Renal cortical epithelial cell (primary cell): ENCODE measurements at places on chromosomes 5 and 9.
A peak's percentile ranks its signal among the peaks of the same experiment; 100 is the strongest.

DNA sequence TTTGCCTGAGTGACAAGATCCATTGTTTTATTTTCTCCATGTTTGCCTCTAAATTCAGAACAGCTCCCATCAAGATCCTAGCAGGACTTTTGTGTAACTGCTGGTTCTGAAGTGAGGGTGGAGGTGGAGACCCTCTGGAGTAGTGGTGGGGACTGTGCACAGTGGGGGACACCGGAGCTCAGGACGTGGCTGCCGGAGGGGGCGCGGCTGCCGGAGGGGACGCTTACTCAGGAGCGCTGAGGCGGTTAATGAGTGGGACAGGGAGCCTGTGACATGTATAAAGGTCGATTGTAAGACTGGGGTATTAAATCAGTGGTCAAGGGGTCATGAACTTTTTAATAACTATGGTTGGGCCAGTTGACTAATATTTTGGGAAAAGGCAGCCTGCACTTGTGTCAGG is 127.0 kb upstream of the CACNA1B start:
- DNase-seq, result peak; percentile 15

GRCh38 chr5:124546643-124547042 is 199.8 kb downstream of the ZNF608 start:
- DNase-seq, result peak; percentile 45

DNA sequence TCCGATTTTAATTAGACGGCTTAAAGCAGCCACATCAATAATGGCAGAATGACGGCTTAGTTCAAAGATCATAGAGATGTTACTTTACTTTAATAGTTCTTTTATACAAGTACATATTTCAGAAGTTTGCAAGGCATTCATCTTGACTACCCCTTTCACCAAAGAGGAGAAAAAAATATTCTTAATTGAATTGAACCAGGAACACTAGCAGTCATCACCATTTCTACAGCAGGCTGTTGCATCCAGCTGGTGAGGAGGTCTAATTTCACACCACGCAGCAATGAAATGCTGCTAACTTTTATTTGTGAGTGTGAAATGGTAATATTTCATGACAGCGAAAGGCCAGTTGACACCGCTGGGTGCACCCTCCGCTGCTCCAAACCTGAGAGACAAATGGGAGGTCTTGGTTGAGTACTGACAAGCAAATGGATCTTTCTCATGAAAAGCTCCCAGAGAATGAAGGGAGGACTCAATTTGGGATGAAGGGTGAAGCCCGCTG is 322.2 kb downstream of the GLIS3 start:
- no peak for DNase-seq

- no peak for DNase-seq
Measured at GRCh38 chr5:62621280-62621679, 42.7 kb downstream of the LRRC70 start.
